ENCODE measurements at places on chromosomes 3 and 15. TPM values are rescaled to one million over a fixed set of nuclear protein-coding genes. Genes with fewer than 3 reads are reported as not detected.
A peak's percentile ranks its signal among the peaks of the same experiment; 100 is the strongest.

DNA sequence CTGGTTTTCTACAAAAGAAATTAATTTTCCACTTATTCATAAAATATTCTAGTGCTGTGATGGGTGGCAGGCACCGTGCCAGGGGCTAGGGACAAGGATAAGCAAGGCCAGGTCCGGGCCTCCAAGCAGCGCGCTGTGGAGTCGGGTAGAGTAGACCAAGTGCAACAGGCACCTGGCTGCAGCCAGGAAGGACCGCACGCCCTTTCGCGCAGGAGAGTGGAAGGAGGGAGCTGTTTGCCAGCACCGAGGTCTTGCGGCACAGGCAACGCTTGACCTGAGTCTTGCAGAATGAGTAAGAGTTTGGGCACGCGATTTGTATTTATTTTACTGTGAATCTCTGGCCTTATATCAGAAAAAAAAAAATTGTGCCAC is at the start of gene CASR:
Gene CASR (plus strand): TSS at position 148 of the 372 bp plus-strand sequence. CDS start 70,522 bp downstream, outside the sequence.
- no peak for DNase-seq

DNA sequence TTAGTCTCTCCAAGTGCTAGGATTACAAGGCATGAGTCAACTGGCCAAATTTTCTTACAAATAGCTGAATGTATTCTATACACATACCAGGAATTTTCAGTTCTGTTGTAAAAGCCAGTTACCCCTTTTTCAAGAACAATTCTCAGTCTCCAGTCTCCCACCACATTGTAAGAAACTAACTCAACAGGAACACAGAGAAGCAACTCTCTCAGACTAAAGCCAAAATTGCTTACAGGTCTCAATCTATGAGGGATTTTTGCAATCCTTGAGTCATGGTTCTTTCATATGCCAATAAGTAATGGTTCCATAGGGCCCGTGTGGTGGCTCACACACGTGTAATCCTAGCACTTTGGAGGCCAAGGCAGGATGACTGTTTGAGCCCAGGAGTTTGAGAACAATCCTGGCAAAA is 8.5 kb downstream of the IP6K2 start:
- DNase-seq: no peak

DNA sequence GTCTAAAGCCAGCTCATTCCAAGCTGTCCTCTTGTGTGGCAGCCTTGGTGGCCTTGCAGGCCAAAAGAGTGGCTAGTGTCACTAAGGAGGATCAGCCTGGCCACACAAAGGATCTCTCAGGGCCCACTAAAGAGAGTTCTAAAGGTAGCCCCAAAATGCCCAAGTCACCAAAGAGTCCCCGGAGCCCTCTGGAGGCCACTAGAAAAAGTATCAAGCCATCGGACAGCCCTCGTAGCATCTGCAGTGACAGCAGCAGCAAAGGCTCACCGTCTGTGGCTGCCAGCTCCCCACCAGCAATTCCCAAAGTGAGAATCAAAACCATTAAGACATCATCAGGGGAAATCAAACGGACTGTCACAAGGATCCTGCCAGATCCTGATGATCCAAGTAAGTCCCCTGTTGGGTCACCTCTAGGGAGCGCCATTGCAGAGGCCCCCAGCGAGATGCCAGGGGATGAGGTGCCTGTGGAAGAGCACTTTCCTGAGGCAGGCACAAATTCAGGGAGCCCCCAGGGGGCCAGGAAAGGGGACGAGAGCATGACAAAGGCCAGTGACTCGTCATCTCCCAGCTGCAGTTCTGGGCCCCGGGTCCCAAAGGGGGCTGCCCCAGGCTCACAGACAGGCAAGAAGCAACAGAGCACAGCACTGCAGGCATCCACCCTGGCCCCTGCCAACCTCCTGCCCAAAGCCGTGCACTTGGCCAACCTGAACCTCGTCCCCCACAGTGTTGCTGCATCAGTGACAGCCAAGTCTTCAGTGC is 33.5 kb upstream of the ALPK3 start:
- no peak for DNase-seq

DNA sequence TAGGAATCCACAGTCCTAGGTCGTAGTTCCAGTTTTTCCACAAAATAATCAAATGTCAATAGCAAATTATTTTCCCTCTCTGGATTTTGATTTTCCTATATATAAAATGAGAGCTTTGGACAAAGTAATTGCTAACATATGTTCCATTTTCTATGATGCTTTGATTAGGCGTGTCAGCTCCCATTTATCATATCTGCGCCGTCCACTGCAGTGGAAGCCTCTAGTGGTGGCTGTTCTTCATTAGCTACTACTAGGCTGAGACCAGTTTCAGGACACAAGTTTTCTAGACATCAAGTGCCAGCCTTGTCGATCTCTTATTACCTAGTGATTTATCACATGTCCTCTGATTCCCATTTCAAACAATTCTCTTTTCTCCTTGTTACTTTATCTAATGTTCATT is 271.5 kb downstream of the TUSC7 start:
- DNase-seq: no peak

DNA sequence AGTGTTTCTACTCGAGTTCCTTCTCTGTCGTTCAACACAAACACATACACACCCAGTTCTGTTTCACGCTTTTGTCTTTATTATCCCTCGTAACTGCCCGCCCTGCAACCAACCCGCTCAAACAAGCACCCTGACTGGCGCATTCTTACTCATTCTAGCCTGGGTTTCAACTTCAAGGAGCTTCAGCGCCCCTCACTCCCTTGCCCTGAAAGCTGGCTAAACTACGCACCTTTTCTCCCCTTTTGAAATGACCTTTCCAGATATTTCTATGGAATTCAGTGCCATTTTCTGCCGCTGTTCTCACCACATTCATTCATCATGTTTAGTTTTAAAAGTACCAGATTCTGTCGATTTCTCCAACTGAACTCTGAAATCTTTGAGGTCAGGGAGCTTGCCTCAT is 653 bp upstream of the MFSD1 start:
- no peak for DNase-seq

DNA sequence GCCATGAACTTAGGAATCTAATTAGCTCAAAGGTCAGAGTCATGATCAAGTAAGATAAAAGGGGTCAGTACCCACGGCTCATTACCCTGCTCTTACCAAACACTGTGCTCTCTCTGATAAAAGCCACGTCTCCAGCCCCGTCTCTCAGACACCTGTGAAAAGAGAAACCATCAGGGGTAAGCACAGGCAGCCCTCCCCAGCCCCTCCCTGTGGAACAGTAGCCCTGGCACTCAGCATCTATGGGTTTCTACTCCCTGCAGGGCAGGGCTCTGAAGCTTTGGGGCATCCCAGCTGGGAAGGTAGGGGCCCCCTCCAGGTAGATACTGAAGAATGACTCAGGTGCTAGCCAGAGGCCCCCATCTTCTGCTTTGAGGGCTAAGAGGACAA is 10.5 kb downstream of the LTF start:
- peak; percentile 37 for DNase-seq

The CDHR4 gene
- total RNA-seq: 0.16 TPM

GRCh38 chr3:46110701-46111493 is 83.6 kb upstream of the XCR1 start:
- peak; percentile 89 for DNase-seq

The LDHAL6B gene
- total RNA-seq: not detected

GRCh38 chr15:73362900-73363299 is 5.9 kb downstream of the HCN4 start:
- DNase-seq: no peak

The VPS13C gene
- total RNA-seq: 88.8 TPM

GRCh38 chr3:185586686-185587039 is 568 bp downstream of the SENP2 start:
- no peak for DNase-seq

DNA sequence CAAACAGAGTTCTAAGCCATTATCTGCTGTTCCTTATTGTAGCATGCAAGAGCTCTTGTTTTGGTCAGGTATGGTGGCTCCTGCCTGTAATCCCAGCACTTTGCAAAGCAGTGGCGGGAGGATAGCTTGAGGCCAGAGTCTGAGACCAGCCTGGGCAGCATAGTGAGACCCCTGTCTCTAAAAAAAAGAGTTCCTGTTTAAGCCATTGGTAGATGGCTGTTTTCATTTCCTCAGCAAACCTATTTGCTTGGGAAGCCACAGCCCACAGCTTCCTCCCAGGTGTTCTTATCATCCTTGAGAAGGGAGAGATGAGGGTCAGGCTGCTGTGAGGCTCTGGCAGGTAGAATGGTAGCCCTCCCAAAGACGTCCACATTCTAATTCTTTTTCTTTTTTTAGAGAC is 24.4 kb upstream of the FAM81A start:
- DNase-seq: no peak

The FBXL2 gene
- total RNA-seq: not detected

DNA sequence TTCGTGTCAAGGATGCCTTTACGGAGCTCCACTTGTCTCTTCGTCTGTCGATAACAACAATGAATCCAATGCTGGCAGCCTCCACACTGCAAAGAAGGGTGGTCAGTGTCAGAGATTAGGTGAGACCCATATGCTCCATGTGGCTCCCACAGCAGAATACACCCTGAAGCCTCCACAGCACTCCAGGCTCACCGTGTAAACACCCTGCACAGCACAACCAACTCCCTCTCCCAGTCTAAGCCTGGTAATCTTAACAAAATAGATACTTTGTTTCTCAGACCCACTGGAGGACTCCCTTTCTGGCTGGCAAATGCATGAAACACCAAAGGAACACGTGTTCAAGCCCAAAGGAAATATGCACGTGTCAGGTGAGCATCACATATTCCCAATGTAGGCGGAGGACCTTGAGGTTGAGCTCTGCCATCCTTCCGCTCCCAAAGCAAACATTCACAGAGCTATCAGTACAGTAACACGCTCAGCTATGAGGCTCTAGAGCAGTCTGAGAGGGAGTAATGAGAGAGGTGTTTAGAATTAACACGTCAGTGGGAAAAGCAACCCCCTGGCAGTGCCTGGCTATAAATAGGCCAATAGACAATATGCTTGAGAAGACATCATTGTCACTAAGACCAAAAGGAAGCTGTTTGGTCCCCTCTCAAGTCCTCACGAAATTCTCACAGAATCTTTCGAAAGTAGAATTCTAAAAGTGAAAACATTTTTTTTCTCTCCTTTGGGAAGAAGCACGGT is 86.7 kb downstream of the MCF2L2 start:
- no peak for DNase-seq

The DTWD1 gene
- 14.1 TPM for total RNA-seq

DNA sequence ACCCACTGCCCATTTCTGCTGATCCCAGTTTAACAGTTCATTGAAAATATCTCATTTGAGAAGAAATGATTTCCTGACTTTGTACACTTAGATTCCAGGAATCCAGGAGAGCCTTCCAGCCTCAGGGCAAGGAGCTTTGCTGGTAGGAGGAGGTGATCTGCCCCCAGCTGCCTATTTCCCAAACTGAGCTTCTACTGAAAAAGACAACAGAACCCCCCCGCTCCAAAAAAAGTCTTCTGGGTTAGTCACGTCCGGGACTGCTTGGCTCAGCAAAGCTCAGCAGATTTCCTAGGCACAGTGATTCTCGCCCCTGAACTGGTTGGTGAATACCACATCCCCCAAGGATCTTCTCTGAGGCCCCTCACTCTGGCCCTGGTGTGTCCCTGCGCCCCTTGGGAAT is 13.1 kb downstream of the SLC6A6 start:
- DNase-seq: no peak

GRCh38 chr3:8879347-8879944 is 83.8 kb downstream of the RAD18 start:
- no peak for DNase-seq

The APBA2 gene
- 2.6 TPM for total RNA-seq

DNA sequence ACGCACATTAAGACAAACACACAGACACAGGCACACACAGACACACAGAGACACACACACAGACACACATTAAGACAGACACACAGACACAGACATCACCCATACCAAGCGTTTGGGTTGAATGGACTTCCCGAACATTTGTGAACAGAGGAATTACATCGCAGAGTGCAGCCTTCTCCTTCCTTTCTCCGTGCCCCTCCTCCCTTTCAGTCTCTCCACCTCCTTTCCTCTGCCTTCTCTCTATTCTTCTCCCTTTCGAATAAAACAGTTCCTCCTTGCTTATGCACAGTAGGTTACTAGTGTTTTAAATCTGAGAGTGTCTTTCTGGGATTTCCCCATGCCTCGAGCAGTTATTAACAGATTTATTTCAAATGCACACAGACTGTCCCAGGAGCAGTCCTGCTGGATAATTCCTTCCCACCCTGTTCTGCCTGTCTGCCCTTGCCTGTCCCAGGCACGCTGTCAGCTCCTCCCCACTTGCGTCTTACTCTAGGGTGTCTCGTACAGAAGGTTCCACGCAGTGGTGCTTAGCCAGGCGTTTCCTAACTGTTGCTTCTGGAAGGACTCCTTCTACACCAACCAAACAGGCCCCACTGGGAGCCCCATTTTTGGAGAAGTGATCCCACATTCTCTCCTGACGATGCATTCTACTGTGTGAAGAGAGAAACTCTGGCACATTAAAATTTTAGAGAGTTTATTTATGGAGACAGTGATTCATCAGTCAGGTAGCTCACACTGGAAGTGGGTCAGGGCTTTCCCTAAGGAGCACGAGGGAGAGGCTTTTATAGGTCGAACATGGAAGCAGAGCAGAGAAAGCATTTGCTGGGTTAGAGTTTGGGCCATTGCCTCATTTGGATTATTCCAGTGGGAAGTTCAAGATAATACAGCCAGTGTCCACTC is 163.8 kb downstream of the SV2B start:
- no peak for DNase-seq

DNA sequence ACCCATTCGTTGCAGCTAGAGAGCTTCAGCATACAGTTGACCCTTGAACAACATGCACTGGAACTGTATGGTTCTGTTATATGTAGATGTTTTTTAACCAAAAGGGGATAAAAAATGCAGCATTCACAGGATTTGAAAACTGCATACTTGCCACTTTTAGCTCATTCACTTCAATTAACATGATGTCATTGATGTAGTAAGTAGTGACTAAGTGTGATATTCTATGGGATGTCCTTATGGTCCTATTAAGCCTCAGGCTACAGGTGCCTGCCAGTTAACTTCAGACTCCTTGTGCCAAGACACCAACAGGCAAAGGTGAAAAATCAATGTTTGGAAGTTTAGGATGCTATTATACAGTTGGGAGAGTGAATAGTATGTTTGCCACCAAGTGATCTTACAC is 553.6 kb upstream of the NECTIN3 start:
- DNase-seq: no peak

DNA sequence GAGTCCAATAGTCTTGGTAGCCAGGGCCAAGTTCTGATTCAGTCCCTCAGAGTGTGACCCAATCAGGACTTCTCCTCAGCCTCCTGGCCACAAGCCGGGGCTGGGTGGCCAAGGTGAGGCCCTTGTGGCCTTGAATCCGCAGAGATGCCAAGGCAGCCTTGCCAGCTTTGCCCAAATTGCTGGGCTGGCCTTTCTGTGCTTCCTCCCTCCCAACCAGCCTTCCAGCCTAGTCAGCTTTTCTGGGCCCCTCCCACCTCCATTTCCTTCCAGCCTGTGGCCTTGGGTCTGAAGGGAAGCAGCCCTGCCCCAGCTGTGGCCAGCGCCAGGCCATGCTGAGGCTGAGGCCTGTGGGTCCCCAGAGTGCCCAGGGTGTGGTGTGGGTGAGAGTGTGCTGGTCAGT is 34.3 kb upstream of the ANKDD1A start:
- no peak for DNase-seq

GRCh38 chr3:155938409-155938808 is 68.0 kb downstream of the GMPS start:
- no peak for DNase-seq

DNA sequence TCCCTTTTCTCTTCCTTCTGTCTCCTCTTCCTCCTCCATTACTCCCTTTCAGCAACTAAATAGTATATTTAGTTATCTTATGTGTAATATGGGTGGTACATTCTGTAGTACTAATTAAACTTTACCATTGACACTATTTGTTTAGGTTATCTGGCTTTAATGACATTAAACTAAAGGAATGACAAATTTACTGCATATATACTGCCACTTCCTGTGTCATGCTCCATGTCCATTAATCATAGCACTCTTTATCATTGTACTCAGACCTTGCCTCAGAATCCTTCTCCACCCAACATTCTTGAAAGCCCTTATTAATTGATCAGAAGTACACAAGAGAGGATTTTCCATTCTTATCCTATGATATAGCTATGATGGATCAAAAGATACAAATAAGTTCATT is 244.2 kb downstream of the NAALADL2 start:
- DNase-seq: no peak

All from activated CD8-positive, alpha-beta memory T cell treated with anti-CD3 and anti-CD28 coated beads, Interleukin-2, amount 10 ng/mL, durations not matched to agents 7 days and 5 days (primary cell).